ENCODE measurements at places on chromosomes 12 and 14.

- DNase-seq, result no peak
Measured at GRCh38 chr12:52558781-52559445, 6.0 kb upstream of the KRT71 start.

- no peak for DNase-seq
Measured at GRCh38 chr14:23482823-23483148, 13.3 kb downstream of the NGDN start.

GRCh38 chr14:101937926-101938767 is 26.2 kb upstream of the DYNC1H1 start:
- DNase-seq, result no peak

DNA sequence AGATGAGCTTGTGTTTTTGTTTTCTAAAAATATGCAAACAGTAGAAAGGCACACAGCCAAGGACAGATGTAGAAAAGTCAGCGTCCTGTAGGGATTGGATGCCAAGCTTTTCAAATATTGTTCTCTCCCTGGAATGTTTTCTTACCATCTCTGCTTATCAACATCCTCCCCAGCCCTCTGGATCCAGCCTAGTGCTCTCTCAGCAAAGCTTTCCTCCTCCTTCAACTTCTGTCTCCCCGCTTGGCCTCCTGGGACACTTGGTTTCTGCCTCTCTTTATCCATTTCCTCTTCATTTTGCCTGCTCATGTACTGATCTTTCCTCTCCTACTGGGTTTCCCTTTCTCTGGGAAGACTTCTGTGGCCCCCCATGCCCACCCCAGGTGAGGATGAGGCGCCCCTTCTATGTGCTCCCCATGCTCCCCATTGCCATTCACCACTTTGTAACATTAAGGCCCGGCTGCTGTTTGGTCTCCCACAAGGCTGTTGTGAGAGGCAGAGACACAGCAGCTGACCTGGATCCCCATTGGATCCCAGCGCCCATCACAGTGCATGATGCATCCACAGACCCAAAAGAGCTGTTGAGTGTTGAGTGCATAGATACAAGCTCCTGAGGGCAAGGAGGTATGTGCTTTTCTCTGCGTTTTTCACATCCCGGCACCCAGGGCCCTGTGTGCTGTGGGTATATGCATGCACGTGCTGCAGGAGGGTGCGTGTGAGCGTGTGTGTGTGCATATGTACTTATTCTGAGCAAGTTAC is 38.2 kb downstream of the EVL start:
- no peak for DNase-seq

GRCh38 chr14:70018713-70019211 is 139.5 kb downstream of the SMOC1 start:
- no peak for DNase-seq

All from naive thymus-derived CD4-positive, alpha-beta T cell (primary cell).